ENCODE measurements at places on chromosomes 16 and 17. TPM values are rescaled to one million over a fixed set of nuclear protein-coding genes. Genes with fewer than 3 reads are reported as not detected.

DNA sequence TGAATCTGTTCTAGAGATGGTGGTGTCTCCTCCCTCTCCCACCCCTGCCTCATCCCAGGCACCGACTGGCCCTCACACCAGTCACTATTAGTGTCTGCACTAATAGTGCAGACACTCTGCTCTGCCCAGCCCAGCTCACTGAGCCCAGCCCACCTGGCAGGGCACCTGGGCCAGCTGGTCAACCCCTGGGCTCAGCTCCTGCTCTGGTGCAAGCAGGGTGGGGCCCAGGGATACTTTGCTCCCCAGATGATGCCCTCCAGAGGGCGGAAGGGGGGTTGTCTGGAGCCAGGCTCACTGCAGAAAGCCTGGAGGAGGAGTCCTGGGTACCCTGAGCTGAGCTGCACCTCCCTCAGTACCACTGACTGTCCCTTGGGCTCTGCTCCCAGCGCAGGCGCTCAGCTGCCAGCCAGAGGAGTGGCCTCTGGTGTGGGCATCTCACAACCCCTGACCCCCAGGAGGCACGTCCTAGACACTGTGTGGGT, 14.5 kb downstream of the RAB11FIP4 start:
- no peaks in the 10 kb centered on the region for H3K36me3 ChIP-seq
- no peak for DNase-seq
- no peaks in the 10 kb centered on the region for H3K4me1 ChIP-seq
- H3K27me3 ChIP-seq = no peaks in the 10 kb centered on the region
- H3K27ac ChIP-seq = no peak overlapping the region

GRCh38 chr17:72422505-72423285, 301.9 kb downstream of the SOX9 start:
- no peaks in the 10 kb centered on the region for H3K36me3 ChIP-seq
- H3K4me3 ChIP-seq = no peak overlapping the region
- peaks cover 14% of the 10 kb centered on the region for H3K4me1 ChIP-seq
- H3K27me3 ChIP-seq = no peaks in the 10 kb centered on the region

DNA sequence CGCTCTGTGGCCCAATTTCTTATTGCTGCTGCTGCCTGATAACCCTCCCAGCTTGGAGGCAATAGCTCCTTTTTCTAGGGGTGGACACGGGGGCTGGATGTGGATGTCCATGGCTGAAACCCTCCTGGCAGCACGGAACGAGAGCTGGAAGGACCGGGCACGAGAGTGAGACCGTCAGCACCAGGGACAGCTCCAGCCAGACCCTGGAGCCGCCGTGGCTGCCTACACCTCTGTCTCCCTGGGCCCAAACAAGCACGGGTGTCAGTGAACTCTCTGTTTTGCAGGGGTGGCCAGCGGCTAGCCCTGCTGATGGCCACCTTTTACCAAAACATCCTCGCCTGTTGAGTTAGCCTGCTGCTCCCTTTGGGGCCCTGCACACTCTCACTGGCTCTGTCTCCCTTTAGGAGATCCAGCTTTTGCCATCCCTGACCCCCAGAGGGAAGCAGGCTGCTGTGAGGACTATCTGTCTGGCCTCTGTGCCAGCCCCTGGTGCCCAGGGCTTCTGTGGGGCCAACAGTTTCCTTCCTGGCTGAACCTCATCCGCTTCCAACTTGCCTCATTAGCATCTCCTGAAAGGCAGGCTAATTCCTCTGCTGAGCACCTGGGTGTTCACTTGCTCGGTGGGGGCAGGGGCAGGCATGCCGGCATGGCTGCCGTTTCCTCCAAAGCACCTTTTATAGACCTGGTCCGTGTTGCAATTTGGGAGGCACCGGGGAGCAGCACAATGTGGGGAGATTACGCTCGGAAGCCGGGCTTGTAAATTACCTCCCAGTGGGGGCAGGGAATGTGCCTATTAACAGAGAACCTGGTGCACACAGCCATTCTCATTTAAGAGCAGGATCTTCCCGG, 118.1 kb downstream of the ENGASE start:
- H3K36me3 ChIP-seq = no peaks in the 10 kb centered on the region
- H3K27ac ChIP-seq = no peak overlapping the region
- H3K4me1 ChIP-seq = no peaks in the 10 kb centered on the region
- H3K27me3 ChIP-seq = no peaks in the 10 kb centered on the region

- peak overlapping the region; percentile 10 for H3K27ac ChIP-seq
- no peak for DNase-seq
- H3K27me3 ChIP-seq = no peaks in the 10 kb centered on the region
- no peaks in the 10 kb centered on the region for H3K36me3 ChIP-seq
Observed at GRCh38 chr17:39666601-39667261, 1.5 kb upstream of the PNMT start.

GRCh38 chr16:75584108-75584507, 17.9 kb downstream of the GABARAPL2 start:
- H3K4me1 ChIP-seq = peaks cover 9% of the 10 kb centered on the region
- no peak for DNase-seq
- no peak overlapping the region for H3K27ac ChIP-seq

GRCh38 chr16:57091975-57092785, at the start of gene CPNE2:
Gene CPNE2, plus strand, starts transcription at chr16:57092583. Its CDS starts 18,160 bp downstream, at chr16:57110743.
- peak; percentile 70 for DNase-seq
- no peak within 1 kb of the TSS for H3K27ac ChIP-seq
- no peaks in the 10 kb centered on the region for H3K36me3 ChIP-seq
- H3K27me3 ChIP-seq = no peaks in the 10 kb centered on the region

GRCh38 chr17:14329900-14330491, 29.1 kb downstream of the HS3ST3B1 start:
- no peak overlapping the region for H3K27ac ChIP-seq
- no peaks in the 10 kb centered on the region for H3K27me3 ChIP-seq
- no peaks in the 10 kb centered on the region for H3K4me1 ChIP-seq

GRCh38 chr17:35376245-35376644, 2.8 kb upstream of the SLFN11 start:
- no peak for DNase-seq
- H3K4me3 ChIP-seq = no peak overlapping the region
- peaks cover 25% of the 10 kb centered on the region for H3K4me1 ChIP-seq
- H3K36me3 ChIP-seq = no peaks in the 10 kb centered on the region
- H3K27me3 ChIP-seq = no peaks in the 10 kb centered on the region
- H3K27ac ChIP-seq = peak overlapping the region; percentile 14

DNA sequence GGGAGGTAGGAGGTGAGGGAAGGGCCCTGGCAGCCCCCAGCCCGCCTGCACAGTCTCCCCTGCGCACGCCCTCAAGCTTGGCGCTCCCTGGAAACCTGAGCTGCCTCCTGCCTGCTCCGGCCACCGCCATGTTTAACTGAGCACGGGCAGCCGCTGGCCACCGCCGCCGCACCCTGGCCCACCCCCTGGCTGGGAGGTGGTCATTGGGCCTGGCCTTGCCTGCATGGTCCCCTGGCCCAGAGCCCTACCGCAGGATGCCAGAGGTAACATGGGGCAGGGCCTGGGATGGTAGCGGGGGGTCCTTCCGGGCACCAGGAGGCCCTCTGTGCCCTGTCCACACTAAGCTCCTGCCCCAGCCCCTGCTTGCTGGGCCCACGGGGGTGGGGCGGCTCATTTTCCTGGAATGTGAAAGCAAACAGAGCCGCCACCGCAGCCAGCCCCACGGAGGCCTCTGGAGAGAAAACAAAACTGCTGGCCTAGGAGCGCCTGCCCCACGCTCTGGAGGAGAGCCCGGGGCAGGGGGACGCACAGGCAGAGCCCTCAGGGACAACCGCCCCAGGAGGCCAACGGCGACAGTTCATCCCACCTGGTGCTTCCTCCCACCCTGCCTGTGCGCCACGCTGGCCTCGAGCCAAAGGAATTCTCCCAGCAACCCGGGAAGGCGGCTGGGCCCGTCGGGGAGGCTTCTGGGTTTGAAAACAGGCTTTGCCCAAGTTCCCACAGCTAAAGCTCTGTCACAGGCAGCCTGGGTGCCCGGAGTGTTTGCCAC, 8.9 kb downstream of the NHERF2 start:
- H3K27me3 ChIP-seq = no peaks in the 10 kb centered on the region
- peak; percentile 54 for DNase-seq
- peak overlapping the region; percentile 8 for H3K4me3 ChIP-seq
- peaks cover 18% of the 10 kb centered on the region for H3K4me1 ChIP-seq
- no peaks in the 10 kb centered on the region for H3K36me3 ChIP-seq
- peak overlapping the region; percentile 81 for H3K27ac ChIP-seq

DNA sequence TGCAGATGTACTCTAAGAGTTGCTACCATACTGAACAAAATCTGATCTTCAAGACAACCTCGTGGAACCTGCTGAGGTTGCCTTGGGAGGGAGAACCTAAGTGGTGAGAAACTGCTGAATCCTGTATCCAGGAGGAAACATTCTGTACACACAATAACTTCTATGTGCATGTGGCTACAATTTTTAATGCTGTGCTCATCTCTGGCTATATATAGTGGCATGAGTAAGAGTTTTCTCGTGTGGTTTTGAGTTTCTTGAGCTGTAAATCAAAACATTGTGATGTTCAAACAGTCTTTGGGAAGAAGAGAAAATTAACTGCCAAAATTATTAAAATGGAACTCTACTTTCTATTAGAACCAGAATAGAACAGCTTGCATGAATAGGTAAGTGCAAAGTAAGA, 206.8 kb downstream of the CA10 start:
- no peak overlapping the region for H3K27ac ChIP-seq
- H3K36me3 ChIP-seq = no peaks in the 10 kb centered on the region
- H3K27me3 ChIP-seq = no peaks in the 10 kb centered on the region
- H3K4me3 ChIP-seq = no peak overlapping the region

DNA sequence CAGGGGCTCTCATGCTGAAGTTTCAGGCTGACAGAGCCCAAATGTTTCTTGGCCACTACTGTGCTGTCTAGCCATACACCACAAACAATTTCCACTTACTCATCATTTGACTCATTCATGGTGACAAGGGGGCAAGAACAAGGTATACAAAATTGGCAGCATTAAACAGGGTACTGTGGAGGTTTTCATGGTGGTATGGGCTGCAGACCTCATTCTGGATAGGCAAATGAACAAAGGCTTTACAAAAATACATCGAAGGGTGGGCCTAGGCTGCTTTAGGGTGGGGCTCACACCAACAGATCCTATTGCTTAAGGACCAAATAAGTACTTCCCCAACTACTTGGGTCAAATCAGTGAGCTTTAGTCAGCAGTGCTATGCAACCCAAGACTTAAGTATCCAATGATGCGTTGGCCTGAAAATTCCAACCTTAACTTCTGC, 53.0 kb downstream of the N4BP1 start:
- H3K36me3 ChIP-seq = no peaks in the 10 kb centered on the region
- H3K27ac ChIP-seq = no peak overlapping the region
- H3K27me3 ChIP-seq = no peaks in the 10 kb centered on the region
- DNase-seq = no peak

- H3K4me1 ChIP-seq = no peaks in the 10 kb centered on the region
- H3K27me3 ChIP-seq = no peaks in the 10 kb centered on the region
- DNase-seq = no peak
Observed at GRCh38 chr17:80749611-80750010, 205.0 kb downstream of the RPTOR start.

GRCh38 chr17:80878876-80879722, 112.5 kb upstream of the CHMP6 start:
- no peaks in the 10 kb centered on the region for H3K27me3 ChIP-seq
- no peaks in the 10 kb centered on the region for H3K4me1 ChIP-seq
- H3K4me3 ChIP-seq = no peak overlapping the region
- DNase-seq = no peak
- H3K36me3 ChIP-seq = no peaks in the 10 kb centered on the region
- no peak overlapping the region for H3K27ac ChIP-seq

GRCh38 chr17:78647032-78647431, 69.8 kb upstream of the DNAH17 start:
- DNase-seq = no peak
- H3K36me3 ChIP-seq = no peaks in the 10 kb centered on the region
- no peaks in the 10 kb centered on the region for H3K4me1 ChIP-seq
- H3K27ac ChIP-seq = no peak overlapping the region
- no peaks in the 10 kb centered on the region for H3K27me3 ChIP-seq

DNA sequence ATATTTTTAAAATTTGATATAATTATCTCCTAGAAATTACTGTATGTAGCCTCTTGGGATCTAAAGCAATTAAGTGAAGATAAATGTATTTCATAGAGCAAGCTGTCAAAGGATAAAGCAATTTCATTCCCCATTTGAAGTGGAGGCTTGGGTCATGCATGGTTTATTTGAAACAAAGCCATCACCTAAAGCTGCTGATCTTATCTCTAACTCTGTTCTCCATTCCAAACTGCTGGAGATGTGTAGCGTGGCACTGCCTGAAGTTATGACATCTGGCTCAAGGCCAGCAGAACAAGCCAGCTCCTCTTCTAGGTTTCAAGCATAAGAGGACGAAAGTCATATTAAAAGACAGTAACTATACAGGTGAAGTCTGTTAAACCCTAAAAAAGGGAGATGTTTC, 83.9 kb downstream of the HIC1 start:
- H3K4me1 ChIP-seq = peaks cover 46% of the 10 kb centered on the region
- H3K4me3 ChIP-seq = no peak overlapping the region
- peak; percentile 72 for DNase-seq
- peak overlapping the region; percentile 59 for H3K27ac ChIP-seq
- H3K27me3 ChIP-seq = no peaks in the 10 kb centered on the region

DNA sequence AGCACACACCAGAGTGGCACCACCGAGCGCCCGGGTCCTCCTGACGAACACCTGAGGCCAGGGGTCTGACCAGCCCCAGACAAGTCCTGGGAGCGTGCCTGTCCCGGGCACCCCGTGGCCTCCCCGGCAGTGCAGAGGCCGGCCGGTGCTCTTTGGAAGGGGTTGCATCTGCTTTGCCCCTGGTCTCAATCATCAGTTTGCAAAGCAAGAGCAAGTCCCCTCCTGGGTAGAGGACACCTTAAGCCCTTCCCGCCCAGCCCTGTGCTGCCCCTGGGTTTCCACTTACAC, 11.6 kb upstream of the CAPN15 start:
- no peak overlapping the region for H3K4me3 ChIP-seq
- H3K27me3 ChIP-seq = no peaks in the 10 kb centered on the region
- DNase-seq = no peak
- peaks cover 17% of the 10 kb centered on the region for H3K36me3 ChIP-seq
- H3K4me1 ChIP-seq = no peaks in the 10 kb centered on the region

DNA sequence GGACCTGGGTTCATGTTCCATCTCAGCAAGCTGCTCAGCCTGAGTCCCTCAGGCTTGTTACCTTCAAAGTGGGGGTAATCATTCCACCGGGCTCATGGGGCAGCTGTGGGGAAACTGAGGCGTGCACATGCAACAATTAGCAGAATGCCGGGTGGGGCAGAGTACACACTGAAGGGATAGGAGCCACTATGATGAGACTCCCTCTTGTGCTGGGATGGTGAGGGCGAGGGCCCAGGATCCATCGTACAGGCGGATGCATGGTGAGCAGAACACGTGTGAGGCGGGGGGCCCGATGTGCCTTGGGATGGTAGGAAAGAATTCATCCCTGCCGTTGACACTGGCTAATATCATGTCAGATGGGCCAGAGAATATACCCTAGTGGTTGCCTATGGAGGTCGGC, 25.5 kb upstream of the MAP3K14 start:
- no peak overlapping the region for H3K27ac ChIP-seq
- no peak for DNase-seq
- no peaks in the 10 kb centered on the region for H3K36me3 ChIP-seq
- H3K4me3 ChIP-seq = no peak overlapping the region

GRCh38 chr17:11094331-11094730, 146.7 kb upstream of the SHISA6 start:
- H3K27ac ChIP-seq = no peak overlapping the region
- DNase-seq = no peak
- H3K27me3 ChIP-seq = no peaks in the 10 kb centered on the region
- H3K4me3 ChIP-seq = no peak overlapping the region
- no peaks in the 10 kb centered on the region for H3K4me1 ChIP-seq

The PPP1R27 gene
- total RNA-seq = not detected

The B4GALNT2 gene
- total RNA-seq = 4.8 TPM

The C17orf100 gene
- 2.6 TPM for total RNA-seq

The CLEC19A gene
- total RNA-seq = not detected

The HSBP1 gene
- 50.7 TPM for total RNA-seq

The GPR179 gene
- under 0.01 TPM for total RNA-seq

The STAC2 gene
- not detected for total RNA-seq
